ENCODE measurements at places on chromosomes 3 and 15.

GRCh38 chr3:104548401-104548800 lies 818.3 kb upstream of the ALCAM start:
- DNase-seq, result no peak

GRCh38 chr3:160130071-160130470 lies 95.2 kb upstream of the C3orf80 start:
- DNase-seq, result no peak

- no peak for DNase-seq
Observed at GRCh38 chr3:133330065-133330464, 69.8 kb upstream of the BFSP2 start.

- DNase-seq, result no peak
Observed at GRCh38 chr3:9416139-9416780, 18.8 kb downstream of the SETD5 start.

DNA sequence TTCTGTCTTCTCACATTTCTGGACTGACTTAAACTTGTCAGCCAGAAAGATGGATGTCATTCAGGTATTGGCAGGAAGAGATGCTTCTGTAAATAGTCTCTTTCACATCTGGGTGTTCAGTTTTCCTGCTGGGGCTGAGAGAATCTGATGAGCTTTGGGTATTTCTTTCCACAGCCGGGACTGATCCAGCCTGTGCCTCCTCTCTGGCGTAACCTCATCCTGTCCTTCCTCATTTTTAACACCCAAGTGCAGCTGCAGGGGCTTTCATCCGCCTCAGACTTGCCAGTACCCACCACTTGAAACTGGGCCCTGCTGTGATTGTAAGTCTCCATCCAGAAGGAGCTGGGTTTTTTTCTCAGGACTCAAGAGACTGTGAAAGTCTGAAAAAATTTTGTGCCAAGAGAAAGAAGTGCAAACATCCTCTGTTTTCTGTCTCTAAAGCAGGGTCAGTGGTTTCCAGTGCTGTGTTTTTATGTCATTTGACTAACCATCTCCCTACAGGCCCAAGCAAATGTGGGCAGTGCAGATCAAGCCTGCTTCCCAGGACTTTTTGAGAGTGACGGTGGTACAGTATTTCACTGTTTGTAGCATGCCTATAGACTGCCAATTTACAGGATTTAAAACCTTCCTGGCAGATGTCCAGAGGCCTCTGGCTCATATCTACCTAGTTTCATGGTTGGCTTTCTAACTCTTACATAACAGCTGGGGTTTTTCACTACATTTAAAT lies 342.7 kb downstream of the PTPRG start:
- DNase-seq, result no peak

DNA sequence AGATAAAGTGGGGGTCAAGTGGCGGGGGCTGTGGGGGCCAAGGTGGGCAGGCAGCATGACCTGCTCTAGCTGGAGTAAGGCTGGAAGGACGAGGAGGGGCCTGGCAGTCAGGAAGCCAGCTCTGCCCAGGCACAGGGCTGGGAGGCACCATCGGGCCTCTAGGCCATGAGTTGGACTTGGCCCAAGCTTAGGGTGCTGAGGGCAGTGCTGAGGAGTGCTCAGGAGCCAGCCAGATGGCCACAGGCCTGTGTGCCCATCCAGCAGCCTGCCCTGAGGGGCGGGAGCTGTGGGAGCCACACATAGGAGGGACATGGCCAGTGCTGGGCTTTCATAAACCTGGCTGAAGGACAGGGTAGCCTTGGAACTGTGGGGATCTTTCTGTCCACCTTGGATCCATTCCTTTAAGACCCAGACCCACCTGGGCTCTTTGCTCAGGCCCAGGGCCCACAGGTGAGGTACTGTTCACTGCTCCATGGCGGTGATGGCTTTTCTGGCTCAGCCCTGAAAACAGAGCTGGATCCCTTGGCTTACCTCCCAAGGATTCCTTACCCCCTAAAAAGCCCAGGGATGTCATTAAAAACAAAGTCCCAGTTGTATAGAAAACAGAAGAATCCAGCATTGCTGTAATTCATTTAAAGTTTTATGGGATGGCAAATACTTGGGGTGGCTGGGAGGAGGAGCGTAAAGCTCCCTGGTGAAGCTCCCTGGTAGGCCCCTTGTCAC lies 137.0 kb downstream of the DNAJB8 start:
- DNase-seq, result no peak

DNA sequence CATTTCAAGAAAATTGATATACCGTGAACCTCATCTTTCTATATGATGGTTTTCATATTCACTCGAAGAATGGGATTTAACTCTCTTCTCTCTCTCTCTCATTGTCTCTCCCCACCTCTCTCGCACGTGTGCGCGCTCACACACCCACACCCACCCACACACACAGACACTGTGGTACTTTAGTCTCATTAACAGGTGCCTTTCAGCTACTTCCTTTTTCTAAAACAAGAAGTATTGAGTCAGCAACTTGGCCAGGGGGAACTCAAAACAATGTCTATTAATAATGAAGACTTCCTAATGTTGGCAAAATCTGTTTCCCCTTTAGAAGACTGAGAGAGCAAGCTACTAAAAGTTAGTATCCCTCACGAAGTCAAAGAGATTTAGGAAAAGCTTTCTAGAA lies 150.7 kb downstream of the TMCO5A start:
- no peak for DNase-seq

DNA sequence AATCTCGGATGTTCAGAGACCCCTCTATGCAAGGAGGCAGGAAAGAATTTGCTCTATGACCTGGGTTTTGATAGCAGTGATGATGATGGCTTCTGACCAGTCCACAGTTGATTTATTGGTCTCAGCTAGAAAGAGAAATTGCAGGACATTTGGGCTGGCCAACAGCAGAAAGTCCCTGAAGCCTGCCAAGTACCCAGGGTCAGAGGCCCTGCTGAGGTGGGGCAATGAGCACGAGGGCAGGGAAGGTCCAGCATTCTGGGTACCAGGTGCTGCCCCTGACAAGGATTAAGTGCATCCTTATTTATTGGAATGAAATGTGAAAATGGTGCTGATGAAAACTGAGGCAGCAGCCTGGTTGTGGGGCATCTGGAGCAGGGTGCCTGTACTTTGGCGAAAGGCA lies 19.8 kb downstream of the C3orf62 start:
- DNase-seq, result no peak

DNA sequence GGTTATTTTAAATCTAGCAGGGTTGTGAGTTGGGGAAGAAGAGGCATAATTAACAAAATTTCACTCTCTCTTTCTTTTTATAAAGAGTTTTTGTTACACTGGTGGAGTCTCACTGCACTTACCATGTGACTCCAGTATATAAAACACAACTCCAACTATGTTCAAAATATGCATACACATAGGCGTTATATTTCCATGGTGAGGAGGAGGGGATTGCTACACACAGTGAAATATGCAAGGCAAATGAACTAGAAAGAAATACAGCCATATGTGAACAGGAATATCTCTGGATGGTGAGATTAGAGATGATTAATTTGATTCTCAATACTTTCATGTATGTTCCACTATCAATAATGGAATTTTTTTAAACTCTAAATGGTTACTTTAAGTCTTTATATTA lies 385.0 kb downstream of the MAGI1 start:
- no peak for DNase-seq

DNA sequence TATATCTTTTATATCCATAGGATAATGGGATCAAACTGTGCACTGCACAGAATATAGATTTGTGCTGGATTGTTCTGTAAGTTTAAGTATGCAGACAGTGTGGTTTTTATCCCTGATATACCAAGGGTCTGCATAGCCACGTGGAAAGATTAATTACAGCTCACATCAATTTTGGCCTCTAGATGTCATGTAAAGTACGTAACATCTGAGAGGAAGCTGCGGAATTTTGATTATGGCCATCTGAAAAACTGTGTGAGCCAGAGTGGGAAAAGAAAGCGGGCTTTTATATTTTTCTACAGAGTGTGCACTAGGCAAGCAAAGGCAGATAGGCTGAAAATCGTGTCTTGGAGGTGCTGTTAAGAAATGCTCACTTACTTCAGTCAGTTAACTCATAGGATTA lies 562.7 kb downstream of the GBE1 start:
- no peak for DNase-seq

GRCh38 chr3:135310317-135310716 lies 515.3 kb downstream of the EPHB1 start:
- DNase-seq, result no peak

- no peak for DNase-seq
Observed at GRCh38 chr3:114942773-114943172, 204.3 kb downstream of the ZBTB20 start.

DNA sequence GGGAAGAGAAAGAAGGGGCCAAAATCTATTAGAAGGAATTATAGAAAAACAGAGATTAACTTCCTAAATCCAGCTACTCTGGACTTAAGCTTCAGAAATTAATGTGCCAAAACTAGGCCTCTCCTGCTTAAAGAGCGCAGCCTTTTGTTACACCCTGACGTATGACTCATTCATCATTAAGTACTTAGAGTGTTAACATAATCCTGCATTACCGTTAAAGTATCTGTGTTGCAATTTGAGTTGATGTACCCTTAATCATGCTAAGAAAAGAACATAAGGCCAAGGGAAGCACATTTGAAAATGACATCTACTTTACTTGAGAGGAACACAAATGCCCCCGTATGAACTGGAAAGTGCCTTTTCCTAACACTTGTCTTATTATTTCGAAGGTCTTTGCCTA lies 7.9 kb downstream of the HTR3D start:
- DNase-seq, result no peak

DNA sequence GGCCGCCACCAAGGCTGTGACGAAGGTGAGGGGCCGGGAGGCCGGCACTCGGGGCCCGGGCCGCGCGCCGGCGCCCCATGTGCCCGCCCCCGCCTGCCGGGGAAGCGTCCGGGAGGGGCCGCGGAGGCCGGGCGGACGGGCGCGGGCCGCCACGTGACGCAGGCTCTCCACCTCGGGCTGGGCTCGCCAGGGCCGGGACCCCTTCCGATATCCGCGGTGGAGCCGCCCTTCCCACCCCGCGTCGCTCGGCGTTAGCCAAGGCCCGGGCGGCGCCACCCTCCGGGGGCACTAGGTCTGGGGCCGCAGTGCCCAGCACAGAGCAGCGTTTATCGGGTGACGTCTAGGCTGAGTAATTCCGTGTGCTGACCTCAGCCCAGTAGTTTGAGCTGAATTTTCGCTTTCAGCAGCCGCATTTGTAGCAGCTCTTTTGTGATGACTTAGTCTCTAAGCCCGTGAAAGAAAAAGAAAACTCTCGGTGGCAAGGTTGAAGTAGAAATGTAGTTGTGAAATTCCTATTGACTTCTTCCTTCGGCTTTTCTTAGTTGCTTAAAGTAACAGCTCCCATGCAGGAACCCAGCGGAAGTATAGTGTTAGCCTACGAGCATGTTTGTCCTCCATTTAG lies 885 bp downstream of the CDV3 start:
- DNase-seq, result peak; percentile 37

DNA sequence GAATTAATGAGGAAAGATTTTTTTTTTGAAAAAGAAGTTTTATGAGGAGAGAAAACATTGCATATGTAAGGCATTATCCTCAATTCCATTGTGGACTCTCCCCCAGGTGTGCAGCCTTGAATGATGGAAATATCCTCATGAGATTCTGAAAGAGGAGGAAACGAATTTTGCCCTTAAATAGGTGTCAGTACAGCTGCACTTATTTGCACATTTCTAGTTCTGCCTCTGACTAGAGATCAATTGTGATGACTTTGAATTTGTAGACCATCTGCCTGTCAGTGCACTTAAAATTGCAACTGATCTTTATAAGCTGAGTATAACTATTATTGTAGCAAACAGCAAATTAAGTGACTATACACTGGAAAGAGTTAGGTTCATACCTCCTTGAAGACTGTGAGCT lies 141.8 kb downstream of the UBE2E2 start:
- DNase-seq, result no peak

DNA sequence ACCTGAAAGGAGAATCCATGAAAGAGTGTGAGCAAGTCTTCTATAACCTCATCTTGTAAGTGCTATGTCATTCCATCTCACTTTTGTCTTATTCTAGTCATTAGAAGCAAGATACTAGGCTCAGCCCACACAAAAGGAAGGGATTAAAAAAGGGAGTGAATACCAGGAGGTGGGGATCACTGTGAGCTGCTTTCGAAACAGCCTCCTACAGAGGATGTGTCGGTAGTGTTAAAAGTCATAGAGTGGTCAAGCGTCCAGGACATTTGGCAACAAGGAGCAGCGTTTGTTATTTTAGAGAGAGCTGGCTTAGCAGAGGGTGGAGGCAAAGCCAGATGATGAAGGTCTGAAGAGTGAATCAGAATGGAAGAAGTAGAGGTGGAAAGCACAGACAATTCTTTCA lies 11.7 kb upstream of the ZNF148 start:
- no peak for DNase-seq

DNA sequence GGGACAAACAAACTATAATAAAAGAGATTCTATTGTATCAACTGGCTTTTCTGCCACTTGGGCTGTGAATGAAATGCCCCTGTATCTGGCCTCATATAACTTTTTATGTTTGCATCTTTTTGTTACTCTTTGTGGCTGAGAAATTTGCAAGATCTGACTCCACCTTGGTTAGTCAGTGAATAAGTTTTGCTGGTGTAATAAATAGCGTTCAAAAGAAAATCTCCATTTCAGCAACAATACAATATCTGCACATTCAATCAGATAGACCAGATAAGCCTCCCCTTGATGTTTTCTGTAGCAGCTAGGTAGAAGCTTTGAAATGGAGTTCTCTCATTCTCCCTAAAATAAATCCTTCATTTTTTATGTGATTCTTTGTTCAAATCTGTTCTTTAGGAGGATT lies 12.0 kb downstream of the TRAT1 start:
- DNase-seq, result no peak

DNA sequence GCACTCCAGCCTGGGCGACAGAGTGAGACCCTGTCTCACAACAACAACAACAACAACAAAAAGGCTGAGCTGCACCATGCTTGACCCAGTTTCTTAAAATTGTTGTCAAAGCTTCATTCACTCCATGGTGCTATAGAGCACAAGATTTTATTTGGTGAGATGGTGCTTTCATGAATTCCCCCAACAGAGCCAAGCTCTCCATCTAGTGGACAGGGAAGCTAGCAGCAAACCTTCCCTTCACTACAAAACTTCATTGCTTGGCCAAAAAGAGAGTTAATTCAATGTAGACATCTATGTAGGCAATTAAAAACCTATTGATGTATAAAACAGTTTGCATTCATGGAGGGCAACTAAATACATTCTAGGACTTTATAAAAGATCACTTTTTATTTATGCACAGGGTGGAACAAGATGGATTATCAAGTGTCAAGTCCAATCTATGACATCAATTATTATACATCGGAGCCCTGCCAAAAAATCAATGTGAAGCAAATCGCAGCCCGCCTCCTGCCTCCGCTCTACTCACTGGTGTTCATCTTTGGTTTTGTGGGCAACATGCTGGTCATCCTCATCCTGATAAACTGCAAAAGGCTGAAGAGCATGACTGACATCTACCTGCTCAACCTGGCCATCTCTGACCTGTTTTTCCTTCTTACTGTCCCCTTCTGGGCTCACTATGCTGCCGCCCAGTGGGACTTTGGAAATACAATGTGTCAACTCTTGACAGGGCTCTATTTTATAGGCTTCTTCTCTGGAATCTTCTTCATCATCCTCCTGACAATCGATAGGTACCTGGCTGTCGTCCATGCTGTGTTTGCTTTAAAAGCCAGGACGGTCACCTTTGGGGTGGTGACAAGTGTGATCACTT lies 2.0 kb downstream of the CCR5 start:
- no peak for DNase-seq

- DNase-seq, result no peak
Observed at GRCh38 chr3:23071758-23072157, 131.4 kb upstream of the UBE2E2 start.

GRCh38 chr15:47412136-47412535 lies 305.2 kb upstream of the SEMA6D start:
- no peak for DNase-seq

- DNase-seq, result no peak
Observed at GRCh38 chr3:19457449-19457848, 309.1 kb downstream of the KCNH8 start.

GRCh38 chr3:138609898-138610266 lies 1.3 kb downstream of the FAIM start:
- no peak for DNase-seq

All from T follicular helper cell (primary cell).